ENCODE measurements at places on chromosomes 2 and 18. TPM values are rescaled to one million over a fixed set of nuclear protein-coding genes. Genes with fewer than 3 reads are reported as not detected.

SERPINB10 gene
- total RNA-seq, result not detected

FKBP1B gene
- total RNA-seq, result 11.8 TPM

LIMS4 gene
- 2.9 TPM for total RNA-seq

ANKRD30BL gene
- total RNA-seq, result not detected

TCF23 gene
- total RNA-seq, result 0.38 TPM

CHRND gene
- not detected for total RNA-seq

HK2 gene
- total RNA-seq, result 8.6 TPM

RBMS1 gene
- total RNA-seq, result 94.8 TPM

BCL2L11 gene
- 32.7 TPM for total RNA-seq

TXNDC2 gene
- 0.16 TPM for total RNA-seq

IL18R1 gene
- total RNA-seq, result 14.9 TPM

DNA sequence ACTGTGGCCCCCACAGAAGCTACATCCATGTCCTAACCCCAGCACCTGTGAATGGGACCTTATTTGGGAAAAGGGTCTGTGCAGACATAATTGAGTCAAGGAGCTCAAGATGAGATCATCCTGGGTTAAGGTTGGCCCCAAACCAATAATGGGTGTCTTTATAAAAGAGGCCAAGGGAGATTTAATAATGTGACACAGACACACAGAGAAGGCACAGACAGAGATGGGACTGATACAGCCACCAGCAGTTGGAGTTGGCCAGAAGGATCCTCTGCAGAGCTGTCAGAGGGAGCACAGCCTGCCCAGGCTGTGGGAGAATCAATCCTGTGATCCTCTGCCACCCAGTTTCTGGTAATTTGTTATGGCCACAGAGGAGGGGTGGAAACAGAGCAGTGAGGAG is 26.0 kb downstream of the SNORC start:
- DNase-seq, result no peak
- no peak overlapping the region for H3K27ac ChIP-seq
- no peak overlapping the region for H3K4me3 ChIP-seq
- no peaks in the 10 kb centered on the region for H3K36me3 ChIP-seq

DNA sequence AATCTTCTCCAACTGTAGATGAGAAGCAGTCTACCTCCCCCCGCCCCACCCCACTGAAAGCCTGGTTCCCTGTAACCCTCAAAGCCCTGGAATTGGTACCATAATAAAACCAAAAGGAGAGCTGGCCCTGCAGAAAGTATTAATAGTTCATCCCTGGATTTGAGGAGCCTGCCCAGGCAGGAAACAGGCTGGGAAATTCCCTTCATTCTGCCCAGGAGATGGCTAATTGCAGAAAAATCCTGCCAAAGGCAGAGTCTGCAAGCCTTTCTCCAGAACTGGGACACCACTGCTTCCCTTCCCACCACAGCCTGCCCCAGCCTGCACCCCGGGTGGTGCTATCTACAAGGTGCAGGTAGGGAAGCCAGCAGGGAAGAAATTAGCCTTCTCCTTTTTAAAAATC is 16.3 kb downstream of the GKN2 start:
- no peaks in the 10 kb centered on the region for H3K27me3 ChIP-seq
- no peak overlapping the region for H3K27ac ChIP-seq
- DNase-seq, result no peak
- H3K4me1 ChIP-seq, result no peaks in the 10 kb centered on the region
- H3K36me3 ChIP-seq, result no peaks in the 10 kb centered on the region

GRCh38 chr2:127177617-127178263 is 42.4 kb downstream of the CYP27C1 start:
- no peak overlapping the region for H3K4me3 ChIP-seq
- H3K27me3 ChIP-seq, result no peaks in the 10 kb centered on the region
- DNase-seq, result peak; percentile 28
- H3K27ac ChIP-seq, result no peak overlapping the region
- peaks cover 9% of the 10 kb centered on the region for H3K4me1 ChIP-seq

- no peak overlapping the region for H3K27ac ChIP-seq
- H3K27me3 ChIP-seq, result no peaks in the 10 kb centered on the region
- no peaks in the 10 kb centered on the region for H3K4me1 ChIP-seq
Measured at GRCh38 chr18:11672198-11672597, 16.9 kb upstream of the GNAL start.

DNA sequence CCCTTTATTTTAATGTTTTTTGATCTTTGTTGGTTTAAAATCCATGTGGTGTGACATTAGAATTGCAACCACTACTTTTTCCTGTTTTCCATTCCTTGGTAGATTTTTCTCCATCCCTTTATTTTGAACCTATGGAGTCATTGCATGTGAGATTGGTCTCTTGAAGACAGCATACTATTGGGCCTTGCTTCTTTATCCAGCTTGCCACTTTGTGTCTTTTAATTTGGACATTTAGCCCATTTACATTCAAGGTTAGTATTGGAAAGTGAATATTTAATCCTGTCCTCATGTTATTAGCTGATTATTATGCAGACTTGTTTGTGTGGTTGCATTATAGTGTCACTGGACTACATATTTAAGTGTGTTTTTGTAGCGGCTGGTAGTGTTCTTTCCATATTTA is 782.9 kb downstream of the SLC4A3 start:
- DNase-seq, result no peak
- no peak overlapping the region for H3K27ac ChIP-seq
- H3K36me3 ChIP-seq, result no peaks in the 10 kb centered on the region
- H3K4me3 ChIP-seq, result no peak overlapping the region
- H3K4me1 ChIP-seq, result no peaks in the 10 kb centered on the region

- peaks cover 2% of the 10 kb centered on the region for H3K4me1 ChIP-seq
- no peak overlapping the region for H3K4me3 ChIP-seq
- no peak overlapping the region for H3K27ac ChIP-seq
- peak; percentile 63 for DNase-seq
- no peaks in the 10 kb centered on the region for H3K27me3 ChIP-seq
- no peaks in the 10 kb centered on the region for H3K36me3 ChIP-seq
Measured at GRCh38 chr2:23595601-23596251, 210.7 kb downstream of the KLHL29 start.

- no peak for DNase-seq
- no peaks in the 10 kb centered on the region for H3K36me3 ChIP-seq
- no peak overlapping the region for H3K27ac ChIP-seq
- no peak overlapping the region for H3K4me3 ChIP-seq
Measured at GRCh38 chr2:235521844-235522243, 28.0 kb downstream of the AGAP1 start.

GRCh38 chr18:71252351-71252865 is 963.6 kb downstream of the SOCS6 start:
- H3K36me3 ChIP-seq, result no peaks in the 10 kb centered on the region
- H3K4me1 ChIP-seq, result no peaks in the 10 kb centered on the region
- no peak overlapping the region for H3K27ac ChIP-seq
- no peak for DNase-seq
- H3K27me3 ChIP-seq, result no peaks in the 10 kb centered on the region

GRCh38 chr2:20107776-20108175 is 56.3 kb upstream of the LAPTM4A start:
- no peaks in the 10 kb centered on the region for H3K27me3 ChIP-seq
- H3K36me3 ChIP-seq, result no peaks in the 10 kb centered on the region
- no peak for DNase-seq
- no peak overlapping the region for H3K4me3 ChIP-seq

DNA sequence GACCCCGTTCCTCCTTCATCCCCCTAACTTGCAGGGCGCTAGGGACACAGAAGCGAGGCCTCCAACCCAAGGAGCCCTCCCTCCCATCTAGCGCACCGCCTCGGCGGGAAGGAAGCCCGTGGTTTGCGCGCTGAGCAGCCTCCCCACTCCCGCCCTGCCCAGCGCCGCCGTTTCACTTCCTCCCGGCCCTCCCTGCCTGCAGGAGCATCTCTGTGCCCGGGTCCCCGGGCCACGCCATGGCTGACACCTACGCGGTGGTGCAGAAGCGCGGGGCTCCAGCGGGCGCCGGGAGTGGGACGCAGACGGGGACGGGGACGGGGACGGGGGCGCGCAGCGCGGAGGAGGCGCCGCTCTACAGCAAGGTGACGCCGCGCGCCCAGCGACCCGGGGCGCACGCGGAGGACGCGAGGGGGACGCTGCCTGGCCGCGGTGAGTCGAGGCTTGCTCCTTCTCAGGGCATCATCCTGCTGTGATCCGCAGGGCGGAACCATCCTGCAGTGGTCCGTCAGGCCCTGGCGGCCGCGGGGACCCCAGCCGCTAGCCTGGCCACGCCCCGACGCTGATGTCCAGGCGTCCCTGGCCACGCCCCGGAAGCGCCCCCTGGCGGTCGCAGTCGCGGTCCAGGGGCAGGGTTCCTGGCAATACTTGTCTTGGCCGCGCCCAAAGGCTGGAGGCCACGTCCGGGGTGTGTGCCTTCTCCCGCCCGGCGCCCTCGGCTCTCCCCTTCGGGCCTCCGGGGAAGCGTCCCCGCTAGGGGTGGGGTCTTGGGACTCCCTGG is 16.4 kb downstream of the PTPN18 start:
- peak; percentile 96 for DNase-seq
- peak overlapping the region; percentile 83 for H3K4me3 ChIP-seq
- no peaks in the 10 kb centered on the region for H3K36me3 ChIP-seq
- H3K4me1 ChIP-seq, result no peaks in the 10 kb centered on the region

DNA sequence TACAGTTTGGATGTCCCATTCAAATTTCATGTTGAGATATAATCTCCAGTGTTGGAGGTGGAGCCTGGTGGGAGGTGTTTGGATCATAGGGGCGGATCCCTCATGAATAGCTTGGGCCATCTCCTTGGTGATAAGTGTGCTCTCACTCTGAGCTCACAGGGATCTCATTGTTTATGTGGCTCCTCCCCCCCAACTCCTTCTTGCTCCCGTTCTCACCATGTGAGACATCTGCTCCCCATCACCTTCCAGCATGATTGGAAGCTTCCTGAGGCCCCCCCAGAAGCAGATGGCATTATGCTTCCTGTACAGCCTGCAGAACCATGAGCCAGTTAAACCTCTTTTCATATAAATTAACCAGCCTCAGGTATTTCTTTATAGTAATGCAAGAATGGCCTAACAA is 3.0 kb upstream of the INPP1 start:
- no peaks in the 10 kb centered on the region for H3K27me3 ChIP-seq
- DNase-seq, result no peak
- H3K4me3 ChIP-seq, result no peak overlapping the region
- no peak overlapping the region for H3K27ac ChIP-seq

GRCh38 chr2:70214953-70215549 is 24.2 kb upstream of the C2orf42 start:
- no peaks in the 10 kb centered on the region for H3K4me1 ChIP-seq
- peaks cover 19% of the 10 kb centered on the region for H3K36me3 ChIP-seq
- H3K27ac ChIP-seq, result no peak overlapping the region

GRCh38 chr18:22778996-22779395 is 154.1 kb upstream of the RBBP8 start:
- H3K27ac ChIP-seq, result no peak overlapping the region
- H3K4me1 ChIP-seq, result peaks cover 3% of the 10 kb centered on the region
- H3K4me3 ChIP-seq, result no peak overlapping the region
- H3K27me3 ChIP-seq, result no peaks in the 10 kb centered on the region
- H3K36me3 ChIP-seq, result no peaks in the 10 kb centered on the region
- no peak for DNase-seq

GRCh38 chr2:105406221-105406620 is 7.4 kb upstream of the FHL2 start:
- no peaks in the 10 kb centered on the region for H3K36me3 ChIP-seq
- no peaks in the 10 kb centered on the region for H3K27me3 ChIP-seq
- no peak overlapping the region for H3K27ac ChIP-seq
- no peak for DNase-seq

DNA sequence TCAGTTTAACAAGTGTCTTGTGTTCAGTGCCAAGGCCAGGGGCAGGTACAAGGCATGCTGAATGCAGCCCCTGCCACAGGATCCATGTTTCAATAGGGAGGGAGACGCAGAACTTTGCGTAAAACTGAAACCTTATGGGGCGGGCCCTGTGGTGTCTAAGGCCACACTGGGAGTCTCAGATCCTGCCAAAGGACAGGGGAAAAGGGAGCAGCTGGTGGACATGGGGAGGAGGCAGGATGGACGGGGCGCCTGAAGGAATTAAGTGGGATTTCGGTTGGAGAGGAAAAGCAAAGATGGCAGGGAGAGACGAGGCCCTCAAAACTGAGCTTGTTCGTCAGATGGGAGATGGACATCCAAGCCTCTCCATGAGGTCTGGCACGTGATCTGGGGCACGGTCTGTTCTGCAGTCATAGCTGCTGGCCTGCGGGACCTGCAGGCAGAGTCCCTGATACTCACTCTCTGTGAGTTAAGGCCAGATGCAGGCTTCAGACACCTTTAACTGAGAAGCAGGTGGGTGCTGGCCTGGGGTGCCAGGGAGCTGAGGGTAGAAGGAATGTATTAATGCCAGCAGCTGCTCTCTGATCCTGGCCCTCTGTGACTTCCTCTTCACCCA is 48.8 kb downstream of the TCF7L1 start:
- H3K4me1 ChIP-seq, result peaks cover 19% of the 10 kb centered on the region
- no peaks in the 10 kb centered on the region for H3K36me3 ChIP-seq
- H3K27ac ChIP-seq, result no peak overlapping the region
- no peaks in the 10 kb centered on the region for H3K27me3 ChIP-seq
- DNase-seq, result no peak
- H3K4me3 ChIP-seq, result no peak overlapping the region

DNA sequence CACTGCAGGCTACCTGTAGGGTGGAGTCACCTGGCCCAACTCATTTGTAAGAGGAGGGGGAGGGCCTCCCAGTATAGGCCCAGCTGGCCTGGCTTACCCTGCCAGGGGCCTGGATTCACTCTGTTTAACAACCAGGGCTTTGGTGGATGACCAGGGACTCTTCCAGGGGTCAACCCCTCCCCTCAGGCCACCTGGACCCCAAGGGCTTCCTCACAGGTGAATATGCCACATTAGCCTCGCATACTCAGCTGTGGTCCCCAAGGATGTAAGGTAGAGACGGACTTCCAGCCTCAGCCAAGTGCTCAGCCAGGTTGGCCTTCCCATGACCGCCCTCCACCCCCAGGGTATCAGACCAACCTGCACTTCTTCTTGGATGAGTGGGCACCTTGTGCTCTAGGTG is 8.8 kb upstream of the SH3RF3 start:
- no peak overlapping the region for H3K27ac ChIP-seq
- no peaks in the 10 kb centered on the region for H3K4me1 ChIP-seq
- H3K4me3 ChIP-seq, result no peak overlapping the region
- H3K36me3 ChIP-seq, result no peaks in the 10 kb centered on the region
- no peaks in the 10 kb centered on the region for H3K27me3 ChIP-seq
- no peak for DNase-seq

- H3K36me3 ChIP-seq, result no peaks in the 10 kb centered on the region
- no peak overlapping the region for H3K27ac ChIP-seq
Measured at GRCh38 chr2:202249521-202250253, 11.3 kb upstream of the SUMO1 start.

GRCh38 chr2:10490806-10491291 is 42.7 kb upstream of the ODC1 start:
- H3K27me3 ChIP-seq, result no peaks in the 10 kb centered on the region
- H3K27ac ChIP-seq, result no peak overlapping the region
- H3K4me3 ChIP-seq, result no peak overlapping the region
- no peaks in the 10 kb centered on the region for H3K4me1 ChIP-seq

DNA sequence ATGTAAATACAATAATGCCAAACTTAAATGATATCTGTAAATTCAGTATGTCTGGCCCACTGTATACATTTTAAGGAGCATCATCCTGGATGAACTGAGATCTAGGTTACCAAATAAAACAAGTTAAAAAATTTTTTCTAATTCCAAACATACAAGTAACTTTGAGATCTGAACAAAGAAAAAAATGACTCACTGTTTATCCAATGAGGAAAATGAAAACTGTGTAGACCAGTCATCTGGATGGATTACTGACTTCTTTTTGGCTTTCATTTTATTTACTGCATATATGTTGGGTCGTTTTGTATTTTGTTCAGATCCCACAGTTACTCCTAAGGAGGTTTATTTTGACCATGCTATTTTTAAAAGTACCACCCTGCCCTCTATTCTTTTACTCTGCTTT is 189.8 kb downstream of the RBM43 start:
- H3K4me3 ChIP-seq, result no peak overlapping the region
- H3K27me3 ChIP-seq, result no peaks in the 10 kb centered on the region
- no peaks in the 10 kb centered on the region for H3K4me1 ChIP-seq
- DNase-seq, result no peak
- no peak overlapping the region for H3K27ac ChIP-seq
- H3K36me3 ChIP-seq, result no peaks in the 10 kb centered on the region

Data from kidney (tissue), 22 donors.